Subcutaneous adipose tissue (tissue), 4 donors: ENCODE measurements at places on chromosomes 13 and 19. TPM values are rescaled to one million over a fixed set of nuclear protein-coding genes. Genes with fewer than 3 reads are reported as not detected.

The ZNF540 gene
- 2.1 TPM for total RNA-seq

The CNFN gene
- total RNA-seq: 7.3 TPM

The KLK14 gene
- total RNA-seq: not detected

The ACER1 gene
- not detected for total RNA-seq

The NPAS1 gene
- not detected for total RNA-seq

The KL gene
- total RNA-seq: 11.9 TPM

The CEACAM16 gene
- not detected for total RNA-seq

The ZNF568 gene
- 6.1 TPM for total RNA-seq

The NKPD1 gene
- total RNA-seq: not detected

The RYR1 gene
- total RNA-seq: 6.2 TPM

The CRLF1 gene
- total RNA-seq: 28.5 TPM

The FCER2 gene
- 0.88 TPM for total RNA-seq

The MEIS3 gene
- total RNA-seq: 3.8 TPM

The FUT1 gene
- total RNA-seq: 2.9 TPM

The PLK5 gene
- not detected for total RNA-seq

The NLRP11 gene
- not detected for total RNA-seq

The BST2 gene
- 68.9 TPM for total RNA-seq

The CD37 gene
- 29.1 TPM for total RNA-seq

The ZNF382 gene
- total RNA-seq: 5.8 TPM

The ZNF865 gene
- 1.8 TPM for total RNA-seq

The ZNF256 gene
- total RNA-seq: 3.1 TPM

The CEACAM1 gene
- total RNA-seq: 3.4 TPM

The SLC10A2 gene
- not detected for total RNA-seq

The EID2B gene
- total RNA-seq: 0.65 TPM

The ZNF724 gene
- total RNA-seq: 4.1 TPM

The PLEKHF1 gene
- total RNA-seq: 45.1 TPM

The ZNF416 gene
- 3.7 TPM for total RNA-seq
